ENCODE measurements at places on chromosomes 5 and 9.

- DNase-seq: no peak
Observed at GRCh38 chr9:128937310-128938165, 9.9 kb downstream of the DOLK start.

GRCh38 chr9:111839387-111839786 is 44.6 kb upstream of the SHOC1 start:
- peak; percentile 39 for DNase-seq

DNA sequence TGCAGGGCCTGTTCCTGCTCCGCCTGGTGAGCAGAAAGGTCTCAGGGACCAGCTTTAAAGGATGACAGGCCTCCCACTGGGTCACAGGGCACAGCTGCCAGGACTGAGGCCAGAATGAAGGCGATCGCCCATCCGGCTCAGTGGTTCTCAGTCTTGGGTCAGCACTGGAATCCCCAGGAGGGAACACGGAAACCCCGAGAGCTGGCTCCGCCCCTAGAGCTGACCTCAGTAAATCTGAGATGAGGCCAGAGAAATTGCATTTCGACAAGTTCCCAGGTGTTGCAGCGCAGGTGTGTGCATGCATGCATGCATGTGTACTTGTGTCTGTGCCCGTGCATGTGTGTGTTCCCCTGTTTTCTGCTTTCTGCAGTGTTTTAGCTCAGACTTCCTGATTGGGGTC is 47.2 kb upstream of the KCNMB1 start:
- no peak for DNase-seq

DNA sequence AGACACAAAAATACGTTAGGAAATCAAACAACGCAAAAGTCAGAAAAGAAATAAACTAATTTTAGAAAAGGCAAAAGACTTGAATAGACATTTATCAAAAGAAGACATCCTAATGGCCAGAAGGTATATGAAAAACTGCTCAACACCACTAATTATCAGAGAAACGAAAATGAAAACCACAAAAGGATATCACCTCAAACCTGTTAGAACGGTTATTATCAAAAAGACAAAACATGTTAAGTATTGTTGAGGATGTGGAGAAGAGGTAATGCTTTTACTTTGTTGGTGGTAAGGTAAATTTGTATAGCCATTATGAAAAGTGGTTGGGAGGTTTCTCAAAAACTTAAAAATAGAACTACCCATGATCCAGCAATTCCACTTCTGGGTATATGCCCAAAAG is 230.0 kb upstream of the RGMB start:
- DNase-seq: no peak

DNA sequence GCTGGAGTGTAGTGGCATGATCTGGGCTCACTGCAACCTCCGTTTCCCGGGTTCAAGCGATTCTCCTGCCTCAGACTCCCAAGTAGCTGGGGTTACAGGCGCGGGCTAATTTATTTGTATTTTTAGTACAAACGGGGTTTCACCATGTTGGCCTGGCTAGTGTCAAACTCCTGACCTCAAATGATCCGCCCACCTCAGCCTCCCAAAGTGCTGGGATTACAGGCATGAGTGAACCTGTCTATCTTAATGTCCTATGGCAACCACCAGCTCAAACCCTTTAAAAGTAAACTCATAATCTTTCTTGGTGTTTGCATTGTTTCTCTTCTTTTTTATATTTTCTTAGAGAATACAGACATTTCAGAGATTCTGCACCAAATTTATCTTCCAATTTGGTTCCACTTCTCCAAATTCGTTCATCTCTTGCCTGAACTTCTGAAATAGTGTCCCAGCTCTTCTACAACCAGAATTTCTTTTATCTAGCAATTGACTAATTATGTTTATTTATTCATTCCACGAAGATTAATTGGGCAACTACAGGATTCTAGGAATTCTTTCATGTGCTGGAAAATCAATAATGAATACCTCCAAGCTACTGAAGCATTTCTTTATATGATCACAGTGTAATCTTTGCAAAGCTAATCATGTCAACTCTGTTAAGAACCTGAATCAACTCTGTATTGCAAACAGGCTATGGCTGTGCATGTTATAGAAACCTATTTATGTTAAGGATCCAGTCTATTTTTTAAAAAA is 60.0 kb upstream of the TYRP1 start:
- no peak for DNase-seq

DNA sequence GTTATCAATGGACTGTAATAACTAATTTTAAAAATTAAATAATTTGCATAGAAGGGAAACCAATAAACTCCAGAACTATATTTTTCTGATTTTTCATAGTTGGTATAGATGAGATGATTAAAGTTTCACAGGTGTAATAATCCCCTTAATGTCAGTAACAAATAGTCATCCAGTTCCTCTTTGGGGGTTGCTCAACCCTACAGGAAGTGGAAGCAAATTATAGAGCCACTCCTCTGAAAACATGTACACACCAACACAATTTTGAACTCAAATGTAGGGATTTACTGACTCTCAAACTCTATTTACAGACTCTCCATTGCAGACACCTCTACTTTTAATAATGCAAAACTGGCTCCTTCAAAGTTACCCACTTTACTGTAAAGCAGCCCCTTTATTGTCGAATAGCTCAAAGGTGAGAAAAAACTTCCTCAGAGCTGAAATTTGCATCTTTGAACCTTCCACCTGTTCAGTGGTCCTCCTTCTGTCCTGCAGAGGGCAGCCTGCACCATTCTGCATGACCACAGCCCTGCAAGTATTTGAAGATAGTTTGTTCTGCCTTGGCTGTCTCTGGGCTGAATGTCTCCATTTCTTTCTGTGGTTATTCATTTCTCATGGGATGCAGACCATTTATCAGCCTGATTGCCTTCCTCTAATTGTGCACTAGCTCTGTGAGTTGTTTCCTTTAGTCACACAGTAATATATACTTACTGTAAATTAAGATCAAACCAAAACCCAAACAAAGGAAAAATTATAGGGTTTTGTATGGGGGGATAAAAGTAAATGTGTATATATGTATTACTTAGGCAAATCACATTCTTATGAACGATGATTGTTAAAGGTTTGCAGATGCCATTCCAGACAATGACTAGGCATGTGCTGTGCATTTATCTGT is 383.2 kb upstream of the SGCD start:
- DNase-seq: no peak

DNA sequence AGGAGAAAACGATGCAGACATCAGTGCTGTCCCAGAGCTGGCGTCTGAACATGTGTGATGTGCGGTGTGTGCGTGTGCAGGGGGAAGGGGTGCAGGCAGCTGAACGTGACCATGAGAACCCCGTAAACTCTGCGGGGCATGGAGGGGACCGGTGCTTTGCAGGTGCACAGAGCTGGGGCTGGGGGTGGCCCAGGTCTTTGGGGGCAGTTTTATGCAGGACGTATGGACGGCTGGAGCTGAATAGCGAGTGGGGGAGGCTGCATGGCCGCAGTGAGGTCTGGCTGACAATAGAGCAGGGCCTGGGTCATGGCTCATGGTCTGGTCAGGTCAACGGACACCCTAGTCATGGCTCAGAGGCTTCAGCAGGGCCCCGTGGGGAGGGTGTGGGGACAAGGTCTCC is 3.3 kb upstream of the EXOC3 start:
- no peak for DNase-seq

- no peak for DNase-seq
Observed at GRCh38 chr5:152181461-152181860, 223.6 kb downstream of the NMUR2 start.

DNA sequence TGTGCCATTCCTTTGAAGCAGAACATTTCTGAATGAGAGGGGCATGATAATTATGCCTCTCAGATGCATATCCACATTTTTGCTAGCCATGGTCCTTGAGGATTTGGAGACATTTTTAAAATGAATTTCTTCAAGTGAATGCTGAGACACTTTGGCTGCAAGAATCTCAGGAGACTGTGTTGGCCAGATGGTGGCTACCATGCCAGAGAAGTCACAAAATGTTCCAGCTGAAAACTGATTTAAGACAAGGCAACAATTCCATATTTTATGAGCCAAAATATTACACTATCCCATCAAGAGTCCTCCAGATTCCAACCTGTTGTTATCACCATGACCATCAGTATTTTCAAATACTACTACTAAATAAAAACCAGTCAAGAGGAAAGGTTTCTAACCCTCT is 859.5 kb upstream of the DMAC1 start:
- no peak for DNase-seq

GRCh38 chr5:87885758-87886157 is 382.9 kb downstream of the TMEM161B start:
- DNase-seq: no peak

Measured in endothelial cell of umbilical vein (primary cell).